AG04449 (cell line): ENCODE measurements at places on chromosomes 12 and 14.

GRCh38 chr12:129404556-129404955 lies 499.3 kb downstream of the TMEM132D start:
- no peak for DNase-seq

DNA sequence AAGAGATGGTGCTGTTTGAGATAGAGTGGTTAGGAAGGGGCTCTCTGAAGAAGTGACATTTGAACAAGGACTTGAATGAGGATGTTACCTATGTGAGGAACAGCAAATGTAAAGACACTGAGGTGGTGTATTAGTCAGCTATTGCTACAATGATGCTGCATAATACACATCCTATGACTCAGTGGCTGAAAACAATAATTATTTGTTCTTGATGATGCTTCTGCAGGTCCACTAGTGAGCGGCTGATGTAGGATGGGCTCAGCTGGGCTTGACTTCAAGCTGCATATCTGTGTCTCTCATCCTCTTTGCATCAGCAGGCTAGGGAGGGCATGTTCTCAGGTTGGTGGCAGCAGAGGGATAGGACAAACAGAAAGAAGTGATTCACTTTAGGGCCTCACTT lies 21.4 kb upstream of the CLMN start:
- no peak for DNase-seq

DNA sequence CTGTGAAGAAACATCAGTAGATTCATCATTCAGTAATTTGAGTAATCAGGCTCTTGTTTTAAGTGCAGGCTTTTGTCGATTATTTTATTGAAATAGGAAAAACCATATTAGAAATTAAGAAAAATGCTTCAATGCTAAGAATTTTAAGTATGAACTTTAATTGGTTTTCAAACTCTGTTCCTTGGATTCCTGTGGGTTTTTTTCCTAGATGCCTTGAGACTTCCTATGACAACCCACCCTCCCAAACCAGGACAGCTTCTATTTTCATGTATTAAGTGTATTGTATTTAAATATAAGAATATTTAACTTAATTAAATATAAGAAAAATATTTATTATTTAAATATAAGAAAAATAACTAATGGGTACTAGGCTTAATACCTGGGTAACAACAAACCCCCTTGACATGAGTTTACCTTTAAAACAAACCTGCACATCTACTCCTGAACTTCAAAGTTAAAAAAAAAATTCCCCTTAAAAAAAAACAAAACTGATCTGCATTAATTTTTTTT lies 3.0 kb downstream of the ARHGAP5 start:
- DNase-seq, result no peak

GRCh38 chr14:92581966-92582566 lies 68.5 kb downstream of the RIN3 start:
- DNase-seq, result no peak

DNA sequence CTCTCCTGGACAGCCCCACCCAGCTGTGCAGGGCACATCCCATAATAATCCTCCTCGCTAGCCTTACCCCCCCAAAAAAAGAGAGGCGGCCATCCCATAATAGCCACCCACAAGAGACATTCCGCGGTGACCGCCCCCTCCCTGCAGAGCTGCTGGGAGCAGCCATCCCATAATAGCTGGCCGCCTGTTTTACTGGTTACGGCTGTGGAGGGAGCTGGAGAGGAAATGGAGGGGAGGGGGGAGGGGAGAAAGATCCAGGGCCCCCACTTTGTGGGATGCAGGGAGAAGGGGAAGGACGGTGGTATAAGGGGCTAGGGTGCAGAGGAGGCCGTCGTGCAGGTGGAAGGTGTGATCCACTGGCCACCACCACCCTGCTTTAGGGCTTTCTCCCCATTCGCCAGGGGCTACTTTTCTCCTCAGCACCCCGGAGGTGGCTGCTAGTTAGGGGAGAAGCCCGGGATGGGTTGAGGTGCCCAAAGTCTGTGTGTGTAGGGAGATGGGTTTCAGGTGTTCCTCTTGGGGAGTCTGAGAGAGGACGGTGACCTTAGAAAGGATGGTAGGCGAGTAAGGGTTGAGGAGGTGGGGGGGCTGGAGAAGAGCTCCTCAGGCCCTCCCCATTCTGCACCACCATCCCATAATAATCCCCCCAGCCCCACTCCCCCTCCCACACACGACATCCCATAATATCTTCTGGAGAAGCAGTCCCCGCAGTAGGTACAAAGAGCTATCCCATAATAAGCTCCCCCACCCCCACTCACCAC lies 6.0 kb upstream of the CHD4 start:
- DNase-seq, result no peak

DNA sequence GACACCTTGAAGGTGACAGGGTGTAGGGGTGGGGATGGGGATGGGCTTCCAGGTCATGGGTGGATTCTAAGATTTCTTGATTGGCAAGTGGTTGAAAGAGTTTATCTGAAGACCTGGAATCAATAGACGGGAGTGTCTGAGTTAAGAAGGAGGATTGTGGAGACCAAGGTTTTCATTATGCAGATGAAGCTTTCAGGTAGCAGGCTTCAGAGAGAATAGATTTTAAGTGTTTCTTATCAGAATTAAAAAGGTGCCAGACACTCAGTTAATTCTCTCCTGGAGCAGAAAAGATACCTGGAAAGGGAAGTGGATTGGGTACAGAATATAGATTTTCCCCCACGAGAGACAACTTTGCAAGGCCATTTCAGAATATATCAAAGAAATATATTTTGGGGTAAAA lies 211.7 kb upstream of the PRICKLE1 start:
- DNase-seq, result no peak

GRCh38 chr12:75908961-75909605 lies 122.5 kb downstream of the PHLDA1 start:
- DNase-seq, result peak; percentile 46

DNA sequence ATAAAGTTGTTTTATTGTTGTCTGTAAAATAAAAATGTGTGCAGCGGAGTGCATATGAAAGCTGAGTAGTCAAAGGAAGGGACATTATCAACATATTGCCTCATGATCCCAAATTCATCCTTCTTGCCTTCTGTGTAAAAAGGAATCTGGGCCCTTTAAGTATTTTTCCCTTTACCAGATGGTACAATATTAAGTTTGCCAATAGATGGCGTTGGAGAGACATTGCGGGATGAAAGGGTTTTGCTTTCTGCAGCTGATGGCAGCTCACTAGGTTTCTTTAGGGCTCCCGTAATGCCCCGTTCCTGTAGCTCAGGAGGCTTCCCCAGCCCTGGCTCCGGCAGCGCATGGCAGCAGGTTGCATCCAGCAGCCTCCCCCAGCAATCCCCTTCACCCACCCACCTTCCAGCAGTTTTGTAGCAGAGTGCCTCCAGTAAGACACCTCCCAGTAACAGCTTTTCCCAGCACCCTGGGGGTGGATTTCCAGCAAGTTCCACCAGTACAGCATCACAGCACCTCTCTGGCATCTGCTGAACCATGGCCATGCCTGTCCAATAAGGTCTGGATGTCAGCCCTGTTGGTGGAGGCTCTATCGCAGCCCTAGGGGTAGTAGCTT lies 354.4 kb downstream of the MED13L start:
- DNase-seq, result no peak

DNA sequence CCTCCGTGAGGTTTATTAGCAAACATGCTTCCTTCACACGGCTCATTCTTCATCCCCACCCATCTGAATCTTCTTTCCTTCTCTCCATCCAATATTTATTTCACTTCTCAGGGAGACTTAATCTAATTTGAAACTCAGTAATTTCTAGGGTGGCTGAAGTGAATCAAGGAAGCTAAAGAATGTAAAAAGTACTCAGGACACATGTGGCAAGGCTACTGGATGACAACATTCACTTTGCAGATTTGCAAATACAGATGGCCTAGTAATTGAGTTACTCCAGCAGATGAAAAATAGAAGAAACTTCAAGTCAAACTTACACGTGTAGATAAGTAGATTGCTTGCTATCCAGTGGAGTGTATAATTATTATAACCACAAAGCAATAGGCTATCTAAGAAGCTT lies 15.4 kb upstream of the BEST3 start:
- DNase-seq, result no peak

DNA sequence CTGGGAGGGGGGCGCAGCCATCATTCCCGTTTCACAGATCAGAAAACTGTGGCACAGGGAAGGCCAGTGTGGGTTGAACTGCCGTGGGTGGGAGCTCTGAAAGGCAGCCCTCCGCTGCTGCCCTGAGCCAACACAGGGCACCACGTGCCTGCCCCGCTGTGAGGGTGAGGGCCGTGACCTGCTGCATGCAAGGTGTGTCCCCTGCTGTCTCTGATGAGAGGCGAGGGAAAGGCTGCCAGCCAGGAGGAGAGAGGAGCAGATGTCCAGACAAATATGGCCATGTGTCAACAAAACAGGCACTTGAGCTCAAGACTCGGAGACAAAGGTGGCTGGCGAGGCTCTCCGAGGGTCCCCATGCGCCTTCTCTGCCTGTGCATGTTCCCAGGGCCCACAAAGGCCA lies 108.8 kb downstream of the RBM19 start:
- no peak for DNase-seq

GRCh38 chr12:62731055-62731820 lies 203.7 kb downstream of the PPM1H start:
- no peak for DNase-seq

- DNase-seq, result peak; percentile 5
These were observed 276.8 kb upstream of the TMPO start for GRCh38 chr12:98238515-98239130.

DNA sequence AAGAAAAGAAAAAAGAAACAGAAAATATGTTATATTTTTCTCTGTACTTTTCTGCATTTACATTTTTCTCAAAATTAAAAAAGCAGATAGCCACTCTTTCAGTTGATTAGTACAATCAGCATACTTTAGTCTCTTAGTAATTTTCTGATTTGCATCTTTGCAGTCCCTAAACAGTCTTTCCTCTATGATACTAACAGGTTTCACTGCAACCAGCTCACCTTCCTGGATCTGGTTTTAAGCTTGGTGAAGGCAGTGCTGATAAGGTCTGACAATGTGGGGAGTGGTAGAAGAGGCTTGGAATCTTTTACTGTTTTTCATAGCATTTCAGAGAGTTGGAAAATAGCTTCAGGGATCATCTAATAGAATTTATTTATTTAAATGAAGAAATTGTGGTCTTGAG lies 457.6 kb downstream of the ZFP36L1 start:
- DNase-seq, result no peak

GRCh38 chr12:92068459-92068858 lies 77.2 kb downstream of the BTG1 start:
- no peak for DNase-seq

- no peak for DNase-seq
These were observed 454.7 kb downstream of the NPAS3 start for GRCh38 chr14:33393231-33393894.

DNA sequence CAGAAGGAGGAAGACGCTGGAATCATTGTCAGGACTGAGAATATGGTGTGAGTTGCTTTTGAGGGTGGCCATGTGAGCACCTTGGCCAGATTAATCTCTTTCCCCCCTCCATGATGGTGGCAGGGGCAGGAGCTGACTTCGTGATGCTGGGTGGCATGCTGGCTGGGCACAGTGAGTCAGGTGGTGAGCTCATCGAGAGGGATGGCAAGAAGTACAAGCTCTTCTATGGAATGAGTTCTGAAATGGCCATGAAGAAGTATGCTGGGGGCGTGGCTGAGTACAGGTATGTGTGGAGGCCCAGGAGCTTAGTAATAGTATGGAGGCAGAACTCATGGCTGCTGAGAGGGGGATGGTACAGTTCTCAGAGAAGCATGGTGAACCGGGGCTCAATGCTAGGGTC lies 4.3 kb downstream of the TINF2 start:
- DNase-seq, result no peak

GRCh38 chr14:59895721-59896120 lies 24.2 kb upstream of the LRRC9 start:
- no peak for DNase-seq

- no peak for DNase-seq
These were observed 4.9 kb downstream of the NKX2-1 start for GRCh38 chr14:36515105-36515593.

- no peak for DNase-seq
These were observed 11.9 kb downstream of the PTGDR start for GRCh38 chr14:52279408-52279807.

GRCh38 chr12:774051-774614 lies 21.8 kb downstream of the WNK1 start:
- no peak for DNase-seq

DNA sequence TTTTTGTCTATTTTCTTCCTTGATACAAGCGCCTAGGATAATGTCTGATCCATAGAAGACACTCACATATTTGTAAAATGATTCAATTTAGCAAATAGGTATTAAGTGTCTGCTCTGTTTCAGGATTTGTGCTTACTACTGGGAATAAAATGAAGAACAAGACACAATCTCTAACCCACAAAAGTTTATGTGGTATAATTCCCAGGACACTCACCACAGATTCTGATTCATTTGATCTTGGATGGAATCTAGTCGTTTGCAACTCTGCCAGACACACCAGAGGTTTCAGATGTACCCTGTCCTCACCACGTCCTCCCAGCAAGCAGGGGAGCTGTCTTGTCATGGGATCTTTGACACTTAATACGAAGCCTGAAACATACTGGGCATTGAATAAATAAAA lies 208.3 kb downstream of the LRIG3 start:
- DNase-seq, result peak; percentile 47

GRCh38 chr14:68539241-68539737 lies 253.6 kb downstream of the ZFP36L1 start:
- no peak for DNase-seq
